ENCODE measurements at places on chromosomes 2 and 18.

DNA sequence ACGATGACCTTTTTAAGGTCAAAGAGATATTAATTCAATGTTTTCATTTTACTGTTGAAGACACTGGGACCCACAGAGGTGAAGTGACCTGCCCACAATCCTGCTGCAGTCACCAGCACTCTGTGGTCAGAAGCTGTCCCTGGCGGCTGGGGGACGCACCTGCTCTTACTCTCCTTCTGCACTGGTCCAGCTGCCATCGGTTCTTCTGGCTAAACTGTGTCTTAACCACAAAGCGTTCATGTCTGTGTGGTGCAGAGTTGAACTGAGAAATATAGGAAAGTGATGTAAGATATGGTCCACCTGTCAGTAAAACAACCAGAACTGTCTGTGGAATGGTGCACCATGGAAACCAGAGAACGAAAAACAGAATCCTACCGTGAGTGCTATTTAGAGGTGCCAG is 44.9 kb upstream of the SMIM21 start:
- no peak for DNase-seq

DNA sequence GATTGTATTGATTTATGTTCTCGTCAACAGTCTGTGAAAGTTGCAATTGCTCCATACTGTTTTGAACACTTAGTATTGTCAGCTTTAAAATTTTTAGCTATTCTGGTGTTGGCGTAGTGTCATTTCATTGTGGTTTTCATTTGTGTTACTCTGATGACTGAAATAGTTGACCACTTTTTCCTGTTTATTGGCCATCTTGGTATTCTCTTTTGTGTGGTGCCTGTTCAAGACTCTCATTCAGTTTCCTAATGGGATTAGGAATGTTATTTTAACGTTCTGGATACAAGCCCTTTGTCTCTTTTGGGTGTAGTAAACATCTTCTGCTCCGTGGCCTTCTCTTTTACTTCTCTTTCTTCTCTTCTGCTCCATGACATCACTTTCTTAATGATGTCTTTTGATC is 82.7 kb upstream of the SMAD2 start:
- no peak for DNase-seq

- DNase-seq: no peak
These were observed 58.5 kb downstream of the PKDCC start for GRCh38 chr2:42106257-42106816.

DNA sequence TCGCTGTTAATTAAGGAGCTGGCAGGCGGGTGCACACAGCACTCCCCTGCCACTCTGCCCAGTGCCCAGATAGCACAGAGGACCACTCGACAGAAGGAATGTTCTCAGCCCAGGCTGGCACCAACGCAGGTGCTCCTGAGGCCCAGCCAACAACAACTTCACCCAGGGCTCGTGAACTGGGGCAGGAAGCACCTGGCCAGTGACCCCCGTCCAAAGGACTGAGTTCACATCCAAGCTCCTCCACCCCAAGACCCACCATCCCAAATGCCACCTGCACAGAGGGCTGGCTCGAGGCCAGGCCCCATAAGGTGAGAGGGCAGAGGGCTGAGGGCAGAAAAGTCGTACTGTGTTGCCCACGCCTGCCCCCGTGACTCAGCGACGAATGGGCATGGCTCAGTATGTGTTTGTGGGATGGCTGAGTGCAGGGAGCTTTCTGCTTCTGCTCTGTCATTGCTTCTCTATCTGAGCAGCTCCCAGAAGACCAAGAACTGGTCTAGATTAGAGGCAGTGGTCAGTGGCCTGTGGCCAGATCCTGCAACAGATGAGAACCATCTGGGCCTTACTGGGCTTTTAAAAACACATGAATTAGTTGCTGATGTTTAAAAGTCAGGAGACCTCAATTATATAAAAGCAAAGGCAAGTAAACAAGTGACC is 68.4 kb downstream of the POLR1A start:
- peak; percentile 21 for DNase-seq

- DNase-seq: no peak
These were observed 164.1 kb downstream of the KIAA1328 start for GRCh38 chr18:36993068-36993467.

GRCh38 chr2:8849327-8849726 is 11.9 kb upstream of the KIDINS220 start:
- DNase-seq: no peak

DNA sequence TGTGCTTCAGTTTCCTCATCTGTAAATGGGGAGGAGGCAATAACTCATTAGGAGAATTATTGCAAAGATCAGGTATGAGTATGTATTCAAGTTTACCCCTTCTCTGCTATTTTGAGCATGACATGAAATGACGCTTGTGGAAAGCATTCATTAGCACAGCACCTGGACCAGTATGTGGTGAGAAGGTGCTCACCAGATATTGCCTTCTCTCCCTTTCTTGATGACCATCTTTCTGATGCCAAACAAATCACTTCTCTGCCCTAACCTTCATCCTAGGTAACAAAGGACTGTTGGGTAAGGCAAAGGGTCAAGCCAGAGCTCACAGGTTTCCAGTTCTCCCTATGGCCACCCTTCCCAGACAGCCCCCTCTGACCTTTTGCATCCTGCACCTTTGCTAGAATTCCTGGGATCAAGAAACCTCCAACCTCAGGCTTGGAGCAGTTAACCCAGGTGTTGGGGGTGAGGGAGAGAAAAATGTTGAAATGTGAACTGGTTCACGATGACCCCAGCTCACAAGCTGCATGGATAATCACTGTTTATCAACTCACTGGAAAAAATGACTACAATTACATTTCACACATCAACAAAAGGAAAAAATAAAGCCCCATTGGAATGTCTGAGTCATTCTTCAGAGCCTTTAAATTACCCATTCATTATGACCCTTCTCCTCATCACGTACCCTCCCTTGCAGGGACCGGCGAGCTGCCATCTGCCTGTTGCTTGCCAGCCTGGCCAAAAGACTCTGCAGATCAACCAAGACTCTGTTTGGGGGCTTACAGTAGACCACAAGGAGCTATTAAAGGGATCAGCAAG is 41.6 kb downstream of the LBH start:
- DNase-seq: no peak

DNA sequence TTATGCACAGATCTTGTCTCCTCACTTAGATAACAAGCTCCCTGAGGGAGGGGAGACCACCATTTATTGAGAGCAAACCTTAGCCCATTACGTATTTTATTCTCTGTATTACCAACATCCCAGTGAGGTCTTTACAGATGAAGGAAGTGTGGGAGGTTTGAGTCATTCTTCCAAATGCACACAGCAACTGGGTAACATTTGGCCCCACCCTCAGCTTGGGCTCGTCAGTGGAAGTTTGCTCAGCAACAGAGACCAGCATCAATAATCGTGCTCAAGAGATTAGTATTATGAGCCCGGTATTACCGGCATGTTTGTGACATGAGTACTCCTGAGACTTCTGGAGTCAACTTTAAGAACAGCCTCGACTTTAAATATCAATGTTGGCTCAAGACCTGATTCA is 168.6 kb downstream of the ETAA1 start:
- no peak for DNase-seq

DNA sequence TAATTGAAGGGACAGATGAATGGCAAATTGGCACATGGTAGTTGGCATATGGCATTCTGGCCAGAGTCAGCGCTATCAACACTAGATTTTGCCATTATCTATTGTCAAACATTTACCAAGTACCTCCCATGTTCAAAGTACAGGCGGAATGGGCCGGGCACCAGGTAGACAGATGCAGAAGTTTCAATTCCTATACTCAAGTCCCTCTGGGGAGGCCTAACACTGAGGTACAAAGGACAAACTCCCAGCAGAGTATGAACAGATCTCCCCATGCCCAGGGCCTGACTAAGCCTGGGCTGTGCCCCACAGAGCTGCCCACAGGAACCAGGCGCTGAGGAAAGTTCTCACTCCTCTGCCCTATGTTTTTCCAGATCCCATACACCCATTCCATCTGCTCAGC is 257.5 kb upstream of the KLHL29 start:
- no peak for DNase-seq

- DNase-seq: no peak
These were observed 30.8 kb downstream of the C18orf54 start for GRCh38 chr18:54388203-54389142.

GRCh38 chr18:48801728-48802542 is 148.8 kb downstream of the SMAD7 start:
- DNase-seq: no peak

DNA sequence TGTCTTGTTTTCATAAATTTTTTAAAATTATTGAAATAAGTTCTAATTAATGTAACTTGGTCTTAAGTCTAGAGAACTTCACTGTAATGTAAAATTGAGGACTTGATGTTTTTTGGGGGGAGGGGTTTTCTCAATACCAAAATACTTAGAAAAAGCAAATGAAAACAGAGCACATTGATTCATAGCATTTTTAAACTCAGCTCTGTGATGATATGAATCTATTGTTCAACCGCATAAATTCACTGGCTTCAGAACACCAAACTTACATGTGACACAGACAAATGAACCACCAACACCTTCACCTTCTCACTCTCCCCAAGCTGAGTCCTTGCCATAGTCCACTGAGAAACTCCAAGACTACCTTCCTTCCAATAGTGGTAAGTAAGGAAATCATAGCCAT is 108.2 kb downstream of the ZNF521 start:
- no peak for DNase-seq

DNA sequence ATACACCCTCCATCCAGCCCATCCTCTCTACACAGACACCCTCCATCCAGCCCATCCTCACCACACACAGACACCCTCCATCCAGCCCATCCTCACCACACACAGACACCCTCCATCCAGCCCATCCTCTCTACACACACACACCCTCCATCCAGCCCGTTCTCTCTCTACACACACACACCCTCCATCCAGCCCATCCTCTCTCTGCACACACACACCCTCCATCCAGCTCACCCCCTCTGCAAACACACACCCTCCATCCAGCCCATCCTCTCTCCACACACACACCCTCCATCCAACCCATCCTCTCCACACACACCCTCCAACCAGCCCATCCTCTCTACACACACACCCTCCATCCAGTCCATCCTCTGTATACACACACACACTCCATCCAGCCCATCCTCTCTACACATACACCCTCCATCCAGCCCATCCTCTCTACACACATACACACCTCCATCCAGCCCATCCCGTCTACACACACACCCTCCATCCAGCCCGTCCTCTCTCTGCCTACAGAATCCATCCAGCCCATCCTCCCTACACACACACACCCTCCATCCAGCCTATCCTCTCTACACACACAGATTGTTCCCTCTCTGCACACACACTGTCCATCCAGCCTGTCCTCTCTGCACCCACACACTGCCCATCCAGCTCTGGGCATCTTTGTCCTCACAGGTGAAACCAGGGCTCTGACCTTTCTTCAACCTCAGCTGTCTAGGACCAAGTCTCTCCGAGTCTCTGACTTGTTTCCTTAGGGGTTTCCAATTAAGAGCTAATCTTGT is 81.2 kb downstream of the EIPR1 start:
- no peak for DNase-seq

GRCh38 chr18:44979748-44980147 is 299.1 kb downstream of the SETBP1 start:
- no peak for DNase-seq

DNA sequence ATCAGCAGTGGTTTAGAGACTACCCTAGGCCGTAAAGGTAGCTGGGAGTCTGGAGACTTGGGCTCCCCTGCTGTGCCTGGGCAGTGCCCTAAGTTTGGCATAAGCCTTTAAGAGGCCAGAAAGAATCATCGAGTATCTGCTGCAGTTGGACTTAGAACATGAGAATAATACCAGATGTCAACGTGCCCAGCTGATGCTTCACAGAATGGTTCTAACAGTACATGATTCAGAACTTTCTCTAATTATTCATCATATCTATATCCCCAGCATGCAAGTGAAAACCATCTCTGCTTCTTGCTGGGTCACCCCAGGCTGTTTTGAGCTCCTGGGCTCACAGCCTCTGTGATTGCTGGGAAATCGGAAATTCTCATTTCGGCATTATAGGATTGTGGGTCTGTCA is 118.1 kb downstream of the NCK2 start:
- no peak for DNase-seq

DNA sequence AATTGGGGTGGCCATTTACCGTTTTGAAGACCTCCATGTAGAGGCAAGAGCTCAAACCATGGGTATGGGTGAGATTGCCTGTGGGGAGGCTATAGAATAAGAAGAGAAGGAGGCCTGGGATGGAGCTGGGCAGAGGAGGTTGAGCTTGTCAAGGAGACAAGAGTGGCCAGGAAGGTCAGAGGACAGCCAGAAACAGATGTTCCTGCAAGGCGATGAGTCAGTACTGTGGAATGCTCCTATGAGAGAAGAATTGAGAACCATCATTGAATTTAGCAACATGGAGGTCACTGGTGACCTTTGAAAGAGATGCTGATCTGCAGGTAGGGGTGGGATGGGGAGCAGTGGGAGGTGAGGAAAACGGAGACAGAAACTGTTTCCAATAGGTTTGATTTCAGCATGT is 3.5 kb downstream of the ACSL3 start:
- no peak for DNase-seq

DNA sequence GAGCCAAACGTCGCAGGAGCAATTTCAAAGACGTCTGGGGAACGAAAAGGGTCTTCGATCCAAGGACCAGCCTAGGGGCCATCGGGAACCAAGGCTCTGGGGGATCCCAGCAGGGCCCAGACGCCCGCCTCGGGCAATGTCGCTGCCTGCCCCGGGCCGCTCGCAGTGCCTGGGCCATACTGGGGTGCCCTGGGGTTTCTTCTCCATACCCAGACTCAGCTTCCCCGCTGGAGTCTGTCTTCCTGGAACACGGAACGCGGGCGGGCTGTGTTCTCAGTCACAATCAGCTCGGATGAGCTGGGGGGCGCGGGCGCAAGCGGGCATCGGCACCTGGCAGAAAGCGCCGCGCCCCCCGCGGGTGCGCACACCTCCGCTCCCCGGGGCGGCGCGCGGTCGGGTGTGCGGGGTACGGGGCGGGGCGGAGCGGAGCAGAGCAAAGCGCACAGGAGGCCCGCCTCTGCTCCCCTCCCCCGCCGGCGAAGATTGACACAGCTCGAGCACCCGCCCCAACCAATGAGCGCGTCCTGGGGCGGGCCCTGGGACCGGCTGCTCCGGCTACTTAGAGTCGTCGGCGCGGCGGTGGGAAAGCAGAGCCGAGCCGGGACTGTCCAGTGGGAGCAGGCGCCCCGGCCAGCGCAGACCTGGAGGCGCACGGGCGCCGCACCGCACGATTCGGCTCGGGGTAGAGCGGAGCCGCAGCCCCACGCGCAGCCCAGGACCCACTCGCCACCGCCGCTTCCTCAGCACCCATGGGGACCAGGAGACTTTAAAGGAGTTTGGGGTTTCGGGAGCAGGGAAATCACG is at the start of gene LRATD1:
Gene LRATD1 (plus strand): TSS at position 585 of the 804 bp plus-strand sequence. CDS start 1,263 bp downstream, outside the sequence.
- DNase-seq: no peak

DNA sequence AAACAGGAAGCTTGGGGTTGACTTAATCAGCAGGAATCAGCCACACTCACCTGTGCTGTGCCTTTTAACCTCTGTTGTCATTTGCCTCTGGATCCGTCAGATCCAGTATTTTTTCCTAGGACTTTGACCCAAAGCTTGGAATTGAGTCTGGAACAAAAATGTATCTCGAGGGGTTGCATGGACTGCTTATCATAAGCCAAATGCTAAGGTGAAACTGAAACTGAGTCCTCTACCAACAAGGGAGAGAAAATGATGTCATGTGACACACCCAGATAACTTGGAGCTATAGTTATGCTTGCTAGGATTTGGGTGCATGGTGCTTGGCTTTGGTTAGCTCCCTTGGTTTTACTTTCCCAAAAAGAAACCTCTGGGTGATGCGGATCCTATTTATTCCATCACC is 2158.6 kb upstream of the PIK3C3 start:
- no peak for DNase-seq

Data from T-helper 9 cell (primary cell).